ENCODE measurements at places on chromosomes 5 and 9.

DNA sequence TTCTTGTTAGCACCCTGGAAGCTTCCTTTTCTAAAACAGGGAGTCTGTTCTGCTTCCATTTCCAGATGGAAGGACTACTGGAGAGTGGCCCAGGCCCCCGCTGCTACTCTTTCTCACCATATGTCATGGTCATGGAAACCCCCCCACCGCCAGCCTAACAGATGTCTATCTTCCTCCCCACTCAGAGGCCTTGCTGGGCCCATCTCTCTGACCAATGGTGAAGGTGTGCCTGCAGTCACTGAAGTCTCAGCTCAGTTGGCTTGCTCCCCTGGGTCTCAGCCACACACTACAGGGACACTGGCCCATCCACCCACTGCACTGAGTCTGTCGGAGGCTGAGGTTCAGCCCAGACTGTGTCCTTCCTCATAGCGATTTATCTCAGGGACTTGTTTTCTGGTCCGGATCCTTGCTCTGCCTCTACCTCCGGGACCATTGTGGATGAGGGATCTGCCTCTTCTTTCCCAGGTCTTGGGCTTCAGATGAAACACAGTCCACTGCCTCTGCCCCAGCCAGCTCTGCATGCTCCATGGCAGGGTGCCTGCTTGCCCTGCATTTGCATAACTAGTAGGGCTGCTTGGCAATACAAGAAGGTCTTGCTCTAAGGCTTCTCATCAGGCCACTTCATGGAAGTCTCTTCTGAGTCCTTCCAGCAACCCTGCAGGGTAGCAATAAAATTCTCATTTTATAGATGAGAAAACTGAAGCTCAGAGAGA lies 30.8 kb downstream of the GALNT12 start:
- no peak for DNase-seq

- no peak for DNase-seq
These were observed 14.6 kb downstream of the URM1 start for GRCh38 chr9:128385496-128386460.

GRCh38 chr5:78979909-78980308 lies 5.2 kb downstream of the ARSB start:
- no peak for DNase-seq

DNA sequence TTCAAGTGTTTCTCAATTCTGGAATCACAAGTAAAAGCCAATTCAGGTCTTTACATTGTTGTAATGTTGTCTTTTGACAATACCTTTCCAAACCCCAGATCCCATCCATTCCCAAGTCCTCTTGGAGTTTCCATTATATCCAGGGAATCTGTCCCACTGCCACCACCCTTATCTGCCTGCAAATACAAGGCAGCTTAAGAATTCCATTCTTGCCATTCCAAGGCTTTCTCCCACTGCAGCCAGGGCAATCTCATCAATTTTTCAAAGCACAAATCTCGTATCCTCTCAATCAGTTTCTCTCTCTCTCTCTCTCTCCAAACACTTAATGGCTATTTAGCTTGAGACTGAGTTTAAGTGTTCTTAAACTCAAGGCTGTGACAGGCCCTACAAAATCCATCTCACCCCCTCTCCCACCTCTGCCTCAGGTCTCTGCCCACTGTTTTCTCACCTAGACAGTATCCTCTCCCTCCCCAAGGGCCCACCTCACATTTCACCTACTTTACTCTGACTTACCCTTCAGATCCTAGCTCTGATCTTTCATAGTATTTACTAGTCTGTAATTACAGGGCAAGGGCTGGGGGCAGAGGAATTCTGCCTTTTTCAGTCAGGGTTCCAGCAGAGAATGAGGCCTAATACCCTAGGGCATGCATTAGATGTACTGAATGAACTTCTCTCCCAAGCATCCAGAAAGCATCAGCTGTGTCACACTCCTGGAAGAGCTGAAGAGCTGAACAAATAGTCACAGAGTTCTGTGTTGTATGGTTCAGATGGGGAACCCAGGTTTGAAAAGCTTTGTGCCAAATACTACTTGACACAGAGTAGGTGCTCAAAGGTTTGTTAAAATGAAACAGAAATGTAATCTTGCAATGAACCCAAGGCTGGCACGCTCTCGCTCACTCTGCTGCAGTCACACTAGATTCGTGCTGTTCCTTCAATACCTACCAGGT lies 46.0 kb downstream of the RAPGEF1 start:
- DNase-seq = no peak

- DNase-seq = no peak
These were observed 722.8 kb upstream of the GRAMD2B start for GRCh38 chr5:125700380-125700861.

DNA sequence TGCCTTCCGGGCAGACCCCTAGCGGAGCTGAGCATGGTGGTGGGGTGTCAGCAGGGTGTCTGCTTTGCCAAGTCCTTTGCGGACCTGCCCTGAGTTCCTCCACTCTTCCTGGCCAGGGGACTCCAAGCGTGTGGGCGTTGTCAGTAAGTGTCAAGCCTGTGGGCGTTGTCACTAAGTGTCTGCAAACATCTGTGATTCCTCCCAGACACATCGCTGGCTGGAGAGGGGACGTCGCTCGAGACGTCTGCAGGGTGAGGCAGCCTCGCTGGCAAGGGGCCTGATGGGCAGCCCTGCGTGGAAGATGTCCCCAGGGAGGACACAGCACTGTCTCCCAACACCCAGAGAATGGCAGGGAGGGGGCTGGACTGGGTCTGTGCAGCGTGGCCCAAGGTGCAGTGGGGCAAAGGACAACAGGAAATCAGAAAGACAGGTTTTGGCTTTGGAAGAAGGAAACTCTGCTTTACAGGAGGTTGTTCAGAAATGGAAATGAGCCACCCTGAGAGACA lies 28.8 kb downstream of the ADAMTSL2 start:
- no peak for DNase-seq

DNA sequence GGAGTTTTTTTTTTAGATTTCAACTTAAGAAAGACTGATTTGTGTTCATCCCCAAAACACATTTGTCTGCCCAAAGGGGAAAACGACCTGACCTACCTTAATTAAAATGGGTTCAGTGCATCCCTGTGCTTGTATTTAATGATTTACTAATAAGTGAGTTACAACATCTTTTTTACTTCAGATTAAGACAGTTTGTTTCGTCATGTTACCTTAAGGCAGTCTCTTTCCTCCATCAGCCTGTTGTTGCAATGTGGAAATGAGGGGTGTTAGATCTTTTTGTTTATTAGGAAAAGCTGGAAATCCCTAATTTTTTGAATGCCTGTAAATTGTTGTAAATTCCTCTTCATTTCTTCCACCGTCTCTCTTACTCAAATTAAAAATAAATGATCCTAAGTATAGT lies 177.5 kb downstream of the GDNF start:
- no peak for DNase-seq

DNA sequence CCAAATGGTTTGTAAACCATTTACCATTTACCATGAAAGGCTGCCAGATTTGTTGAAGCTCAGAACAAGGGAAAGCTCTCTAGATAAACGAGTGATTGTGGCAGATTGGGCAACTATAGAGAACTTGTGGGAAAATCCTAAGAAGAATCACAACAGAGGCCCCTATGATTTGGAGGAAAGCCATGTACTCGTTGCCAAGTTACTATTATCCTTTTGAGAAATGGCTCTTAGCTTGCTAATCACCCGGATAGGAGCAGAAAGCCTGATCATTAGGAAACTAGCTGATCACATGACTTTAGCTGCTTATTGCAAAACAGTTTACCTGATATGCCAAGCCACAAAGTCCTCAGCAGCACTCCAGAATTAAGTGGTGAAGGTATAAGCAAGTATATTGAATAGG lies 23.5 kb upstream of the ATG10 start:
- DNase-seq = no peak

DNA sequence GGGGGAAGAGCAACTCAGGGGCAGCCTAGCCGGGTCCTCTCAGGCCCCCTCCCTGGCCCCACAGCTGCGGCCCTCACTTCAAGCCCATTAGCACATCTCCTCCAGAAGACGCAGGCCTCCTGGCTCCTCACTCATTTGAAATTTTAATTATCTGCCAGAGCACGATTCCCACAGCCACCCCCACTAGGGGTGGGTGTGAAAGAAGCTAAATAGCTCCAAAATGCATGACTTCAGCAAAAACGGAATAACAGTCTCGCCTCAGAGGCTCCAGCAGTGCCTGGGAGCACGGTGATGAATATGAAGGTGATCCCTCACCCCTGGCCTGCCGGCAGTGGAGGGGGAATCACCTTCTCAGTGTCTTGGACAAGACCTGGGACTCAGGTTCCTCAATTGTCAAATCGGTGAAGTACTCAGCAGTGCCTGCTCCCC lies 61.1 kb upstream of the HRH2 start:
- no peak for DNase-seq

- DNase-seq = no peak
These were observed 339.0 kb upstream of the KIF2A start for GRCh38 chr5:61966997-61967396.

GRCh38 chr9:74770508-74771261 lies 117.0 kb downstream of the TRPM6 start:
- no peak for DNase-seq

DNA sequence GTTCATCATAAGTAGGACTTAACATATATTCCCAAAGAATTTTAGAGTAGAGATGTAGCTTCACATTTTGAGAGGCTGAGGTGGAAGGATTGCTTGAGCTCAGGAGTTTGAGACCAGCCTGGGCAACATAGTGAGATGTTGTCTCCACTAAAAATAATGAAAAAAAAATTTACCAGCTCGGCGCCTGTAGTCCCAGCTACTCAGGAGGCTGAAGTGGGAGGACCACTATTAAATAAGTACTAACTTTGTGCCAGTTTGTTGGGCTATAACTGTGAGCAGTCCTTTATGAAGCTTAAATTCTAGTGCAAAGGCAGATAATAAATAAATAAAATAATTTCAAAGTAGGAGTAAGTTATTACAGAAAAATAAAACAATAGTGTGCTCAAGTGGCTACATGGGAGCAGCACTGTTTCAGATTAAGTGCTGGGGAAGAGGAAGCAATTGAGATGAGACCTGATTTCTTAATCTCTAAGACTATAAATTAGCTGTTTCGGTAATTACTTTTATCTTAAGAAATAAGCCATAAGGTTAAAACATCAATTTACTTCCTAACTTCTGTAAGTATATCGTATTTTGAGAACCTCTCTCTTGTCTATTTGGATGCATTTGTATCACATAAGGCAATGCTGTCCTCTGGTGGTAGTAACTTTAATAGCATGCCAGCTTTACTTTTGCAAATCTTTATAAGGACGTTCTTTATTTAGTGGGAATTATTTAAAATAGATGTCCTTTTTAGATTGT lies 98.9 kb downstream of the CSNK1G3 start:
- DNase-seq = peak; percentile 62

- peak; percentile 35 for DNase-seq
These were observed 624 bp upstream of the RETREG1 start for GRCh38 chr5:16617274-16617968.

- no peak for DNase-seq
These were observed 9.3 kb upstream of the WWC1 start for GRCh38 chr5:168282120-168282519.

DNA sequence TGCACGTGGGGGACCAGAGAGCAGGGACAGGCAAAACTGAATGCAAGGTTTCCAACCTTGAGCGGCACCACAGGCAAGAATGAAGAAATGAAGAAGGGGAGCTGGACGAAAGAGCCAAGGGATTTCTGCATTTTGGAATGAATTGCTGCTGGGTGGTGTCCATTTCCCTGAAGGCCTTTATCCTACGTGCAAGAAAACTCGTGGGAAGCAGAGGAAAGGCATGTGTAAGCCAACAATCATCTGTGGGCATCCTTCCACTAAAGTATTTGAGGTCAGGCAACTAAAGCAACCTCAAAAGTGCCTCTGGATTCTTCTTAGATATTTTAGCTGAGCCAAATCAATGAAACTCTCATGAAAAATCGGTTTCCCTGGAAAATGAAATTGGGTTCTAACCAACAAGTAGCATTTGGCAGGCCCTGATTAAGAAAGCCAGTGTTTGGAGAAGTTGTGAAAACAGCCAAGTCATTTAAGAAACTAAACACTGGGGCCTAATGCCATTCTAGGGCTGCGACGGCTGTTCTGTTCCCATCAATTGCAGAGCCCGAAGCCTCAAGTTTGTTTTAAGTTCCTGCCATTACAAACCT lies 4.7 kb upstream of the TGFBI start:
- no peak for DNase-seq

DNA sequence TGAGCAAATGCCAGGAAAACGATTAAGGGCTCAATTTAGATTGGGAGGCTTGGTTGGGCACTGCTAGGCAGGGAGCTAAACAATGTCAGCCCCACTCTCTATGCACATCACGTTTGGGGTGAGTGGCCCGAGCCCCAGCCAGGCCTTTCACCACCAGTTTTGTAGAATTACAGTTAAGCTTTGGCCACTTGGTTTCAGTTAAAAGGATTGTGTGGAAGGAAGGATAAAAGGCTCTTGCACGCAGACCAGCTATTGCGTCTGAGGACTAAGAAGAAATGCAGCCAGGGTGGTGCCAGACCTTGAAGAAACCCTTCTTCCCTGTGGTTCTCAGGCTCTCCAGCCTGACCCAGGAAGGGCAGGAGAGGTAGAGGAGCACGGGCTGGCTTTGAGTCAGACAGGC lies 125.3 kb upstream of the SLC44A1 start:
- no peak for DNase-seq

DNA sequence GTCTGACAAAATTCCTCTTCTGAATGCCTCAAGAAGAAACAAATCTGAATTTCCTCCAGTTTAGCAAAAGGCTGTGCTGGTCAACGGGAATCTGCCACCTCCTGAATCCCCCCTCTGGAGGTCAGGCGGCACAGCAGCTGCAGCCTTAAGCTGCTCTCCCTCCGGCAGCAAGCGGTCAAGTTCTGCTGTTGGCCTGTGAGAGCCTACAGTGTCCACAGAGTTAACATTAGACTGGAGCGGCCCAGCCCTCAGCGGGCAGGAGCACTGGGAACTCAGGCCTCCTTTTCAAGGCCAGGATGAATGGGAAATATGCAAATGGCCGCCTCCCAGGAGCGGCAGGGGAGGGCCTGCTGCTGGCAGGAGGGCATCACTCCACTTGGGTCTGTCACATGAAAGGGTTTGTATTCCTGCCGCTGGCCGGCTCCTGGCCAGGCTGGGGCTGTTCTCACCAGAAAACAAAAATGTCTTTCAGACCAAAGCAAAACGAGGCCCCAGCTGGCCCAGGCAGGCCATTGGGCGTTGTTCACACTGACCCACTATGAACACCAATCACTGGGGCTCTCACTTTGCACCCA lies 8.2 kb downstream of the ACSL6 start:
- DNase-seq = no peak

- DNase-seq = no peak
These were observed 334.7 kb downstream of the DIRAS2 start for GRCh38 chr9:90307891-90308290.

- DNase-seq = no peak
These were observed 10.1 kb downstream of the TRIO start for GRCh38 chr5:14153071-14153864.

- no peak for DNase-seq
These were observed 382.7 kb downstream of the ENC1 start for GRCh38 chr5:74257645-74258313.

DNA sequence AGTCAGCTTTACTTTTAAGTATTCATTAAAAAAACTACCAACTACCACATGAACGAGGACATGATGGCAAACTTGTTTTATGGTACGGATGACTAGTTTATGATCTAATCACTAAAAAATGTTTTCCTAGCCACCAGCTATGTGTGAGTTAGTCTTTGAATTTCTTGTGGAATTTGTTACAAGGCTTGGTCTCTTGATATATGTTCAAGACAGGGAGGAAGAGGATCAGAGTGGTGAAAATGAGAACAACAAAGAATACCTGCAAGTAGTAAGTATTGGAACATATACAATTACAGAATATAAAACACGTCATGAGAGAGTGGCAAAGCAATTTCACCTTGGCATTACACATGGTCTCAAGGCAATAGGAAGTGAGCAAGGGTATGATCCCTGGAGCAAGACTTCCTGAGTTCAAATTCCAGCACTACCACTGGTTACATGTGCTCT lies 548.6 kb upstream of the TLE4 start:
- no peak for DNase-seq
